GM13976 (cell line): ENCODE measurements at places on chromosomes 2 and 18.

DNA sequence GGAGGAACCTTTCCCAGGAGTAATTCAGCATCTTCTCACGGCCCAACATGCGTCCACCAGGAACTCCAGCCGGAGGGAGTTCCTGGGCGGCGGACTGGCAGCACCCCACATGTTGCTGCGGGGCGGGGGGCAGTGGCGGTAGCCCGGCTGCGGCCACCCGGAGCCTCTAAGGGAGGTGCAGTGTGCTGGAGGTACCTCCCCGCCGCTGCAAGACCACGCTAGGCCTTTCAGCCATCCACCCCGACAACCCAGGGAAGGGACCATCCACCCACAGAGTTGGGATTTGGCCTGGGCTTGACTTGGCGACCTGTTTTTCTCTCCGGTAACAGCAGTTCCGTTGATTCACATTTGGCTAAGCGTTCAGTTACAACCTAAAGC lies 625 bp downstream of the LYPD6 start:
- DNase-seq: no peak

- DNase-seq: no peak
Measured at GRCh38 chr18:78448106-78448505, 531.5 kb upstream of the SALL3 start.

- DNase-seq: no peak
Measured at GRCh38 chr2:203399031-203399430, 70.8 kb downstream of the ABI2 start.

GRCh38 chr18:45462179-45462578 lies 153.1 kb upstream of the SLC14A2 start:
- DNase-seq: no peak

GRCh38 chr18:63237881-63238692 lies 81.5 kb downstream of the BCL2 start:
- no peak for DNase-seq

GRCh38 chr18:2336690-2337392 lies 234.5 kb downstream of the METTL4 start:
- DNase-seq: no peak

- DNase-seq: no peak
Measured at GRCh38 chr2:96531366-96531765, 5.2 kb upstream of the ARID5A start.

- DNase-seq: no peak
Measured at GRCh38 chr2:195863121-195863520, 205.5 kb downstream of the DNAH7 start.

DNA sequence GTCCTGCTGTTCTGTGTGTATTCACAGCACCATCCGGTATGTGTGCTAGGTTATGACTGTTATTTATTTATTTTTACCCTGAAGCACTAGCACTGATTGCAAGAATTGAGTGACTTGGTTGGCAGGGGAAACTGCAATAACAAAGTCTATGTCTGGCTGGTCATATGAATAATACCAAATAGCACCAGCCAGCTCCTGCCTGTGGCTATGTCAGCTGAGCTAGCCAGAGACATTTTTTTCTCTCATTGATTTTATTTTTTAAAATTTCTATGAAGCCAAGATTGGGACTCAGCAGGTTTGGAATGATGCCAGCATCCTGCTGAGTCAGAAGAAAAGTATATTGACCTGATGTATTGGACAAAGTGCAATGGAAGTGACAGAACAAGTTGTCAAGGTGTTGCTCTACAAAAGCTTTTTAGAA lies 188.5 kb upstream of the CDH2 start:
- DNase-seq: no peak

- no peak for DNase-seq
Measured at GRCh38 chr2:167142554-167142953, 254.3 kb downstream of the XIRP2 start.

DNA sequence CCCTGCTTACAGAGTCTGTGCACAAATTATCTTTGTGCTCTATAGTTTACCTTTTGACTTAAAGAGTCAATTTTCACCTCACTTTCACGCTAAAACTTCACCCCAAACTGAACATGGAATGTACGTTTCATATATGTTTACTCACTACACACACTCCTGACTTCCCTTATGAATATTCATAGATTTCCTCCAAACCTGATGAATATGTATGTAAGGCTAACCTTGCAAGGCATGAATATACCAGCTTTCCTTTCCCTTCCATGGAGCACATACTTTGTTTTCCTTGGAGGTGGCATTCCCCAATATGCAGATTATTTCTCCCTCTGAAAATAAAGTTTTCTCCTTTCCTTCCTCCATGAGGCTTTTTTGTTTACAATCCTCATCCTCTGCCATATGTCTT lies 48.4 kb upstream of the GPR39 start:
- no peak for DNase-seq
